ENCODE measurements at places on chromosomes 6 and 20.

GRCh38 chr6:8821981-8822381, 386.6 kb upstream of the SLC35B3 start:
- DNase-seq = no peak

GRCh38 chr6:146847426-146847825, 248.7 kb downstream of the ADGB start:
- DNase-seq = no peak

DNA sequence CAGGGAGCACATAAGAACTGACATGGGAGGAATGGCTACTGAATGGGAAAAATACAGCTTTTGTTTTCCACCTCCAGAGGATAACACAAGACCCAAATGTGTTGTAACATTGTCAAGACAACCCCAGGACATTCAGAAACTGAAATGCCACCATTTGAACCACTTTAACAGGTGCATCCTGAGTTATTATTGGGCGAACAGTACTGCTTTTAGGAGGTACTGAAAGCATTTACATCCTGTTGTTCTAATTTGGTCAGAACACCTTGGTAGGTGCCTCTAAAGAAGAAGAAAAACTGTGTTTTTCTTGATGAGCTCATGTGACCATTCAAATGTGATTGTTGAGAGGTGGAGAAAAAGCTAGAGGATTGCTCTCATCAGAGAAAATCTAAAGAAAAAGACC, 6.4 kb upstream of the TXNDC5 start:
- no peak for DNase-seq

DNA sequence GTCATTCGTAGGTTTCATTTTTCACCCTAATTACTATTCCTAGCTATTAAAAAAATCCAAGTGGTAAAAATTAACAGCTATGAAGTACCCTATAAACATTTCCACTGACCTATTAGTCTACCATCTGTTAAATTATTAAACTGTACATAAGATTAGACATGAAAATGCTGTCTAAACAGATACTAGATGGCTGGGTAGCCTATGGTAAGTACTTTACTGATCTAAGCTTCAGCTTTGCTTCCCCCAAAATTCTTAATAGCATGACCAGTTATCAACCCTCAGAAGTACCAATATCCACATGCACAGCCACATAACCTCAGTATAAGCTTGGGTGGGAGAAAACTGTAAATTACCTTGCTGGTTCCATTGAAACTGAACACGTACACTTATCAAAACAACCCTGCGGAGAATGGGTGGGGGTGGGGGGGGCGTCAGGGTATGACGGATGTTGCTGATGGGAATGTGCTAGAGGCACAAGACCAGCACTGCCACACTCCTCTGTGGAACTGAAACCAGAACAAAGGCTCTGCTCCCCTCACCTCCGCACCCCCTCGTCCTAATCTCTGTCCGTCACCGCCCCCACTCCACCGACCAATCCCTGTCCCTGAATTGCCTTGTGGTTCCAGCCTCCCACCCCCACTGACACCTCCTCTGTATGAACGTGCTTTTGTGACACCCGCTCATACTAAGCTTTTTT, 45.3 kb downstream of the B4GALT5 start:
- DNase-seq = peak; percentile 74

DNA sequence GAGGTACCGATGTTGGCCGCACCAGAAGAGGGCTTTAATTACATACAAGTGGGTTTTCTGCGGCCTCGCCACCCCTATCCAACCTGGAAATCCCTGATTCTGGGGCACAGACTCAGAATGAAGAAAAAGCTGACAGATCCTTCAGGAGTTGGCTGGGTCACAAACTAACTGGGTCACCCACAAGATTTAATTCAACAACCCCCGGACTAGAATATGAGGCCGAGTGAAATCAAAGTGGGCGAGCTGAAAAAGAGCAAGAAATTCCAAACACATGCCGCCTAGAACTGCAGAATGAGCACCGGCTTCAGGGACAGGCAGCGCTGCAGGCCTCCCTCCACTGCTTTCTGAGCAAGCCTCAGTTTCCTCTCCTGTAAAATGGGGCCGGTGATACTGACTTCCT, 30.0 kb downstream of the GRM4 start:
- no peak for DNase-seq

GRCh38 chr6:166318227-166318626, 10.0 kb upstream of the PRR18 start:
- DNase-seq = no peak

- no peak for DNase-seq
These were observed 8.5 kb upstream of the ANGPT4 start for GRCh38 chr20:924639-925038.

DNA sequence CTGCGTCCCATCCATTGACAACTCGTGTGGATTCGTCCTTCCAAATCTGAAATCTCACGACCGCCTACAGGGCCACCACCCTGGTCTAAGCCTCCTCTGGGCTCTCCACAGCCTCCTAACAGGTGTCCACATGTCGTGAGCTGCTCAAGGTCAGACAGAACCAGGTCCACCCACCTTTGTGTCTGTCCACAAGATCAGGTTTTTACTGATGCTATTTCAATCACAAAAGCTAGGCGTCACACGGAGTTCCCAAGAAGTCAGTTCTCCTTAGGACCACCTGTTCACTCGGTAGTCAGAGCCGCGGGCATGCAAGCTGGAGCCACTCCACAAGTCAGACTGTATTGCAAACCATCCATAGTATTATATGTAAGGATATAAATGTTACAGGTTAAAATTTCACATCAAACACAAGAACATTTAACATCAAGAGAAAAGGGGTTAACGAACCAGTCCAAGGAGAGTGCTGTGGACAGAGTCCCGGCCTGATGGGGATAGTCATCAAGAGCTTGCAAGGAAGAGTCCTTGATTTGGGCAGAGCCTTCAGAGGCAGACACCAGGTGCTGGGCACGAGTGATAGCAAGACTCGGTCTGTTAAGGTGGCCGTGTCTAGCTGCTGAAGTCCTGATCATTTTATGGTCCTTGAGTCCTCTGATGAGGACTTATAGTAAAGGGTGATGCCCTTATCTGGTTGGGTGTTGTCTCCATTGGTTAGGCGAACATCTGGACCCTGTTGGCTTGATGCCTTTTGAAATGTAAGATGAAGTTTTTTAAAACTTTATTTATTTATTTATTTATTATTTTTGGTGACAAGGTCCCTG, 731 bp upstream of the DNPH1 start:
- no peak for DNase-seq

GRCh38 chr6:32946893-32947292, 6.0 kb downstream of the HLA-DMA start:
- no peak for DNase-seq

DNA sequence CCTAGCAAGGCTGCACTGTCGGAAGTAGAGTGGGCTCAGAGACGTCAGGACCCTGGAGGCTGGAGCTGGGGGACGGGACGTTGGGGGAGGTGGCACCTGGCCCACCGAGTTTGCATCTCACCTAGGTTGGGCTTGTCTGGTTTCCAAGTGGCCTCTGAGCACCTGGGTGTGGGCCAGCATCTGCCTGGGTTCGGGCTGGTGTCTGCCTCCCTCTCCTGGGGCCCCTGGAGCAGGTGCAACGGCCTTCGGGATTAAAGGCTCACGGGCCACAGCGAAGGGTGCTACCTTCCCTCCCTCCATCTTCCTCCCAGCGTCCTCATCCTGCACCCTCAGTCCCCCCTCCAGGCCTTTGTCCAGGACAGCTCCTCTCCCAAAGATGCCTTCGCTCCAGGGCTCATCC, 6.0 kb downstream of the HRH3 start:
- no peak for DNase-seq

GRCh38 chr20:36493801-36494114, 47.6 kb upstream of the MYL9 start:
- no peak for DNase-seq

GRCh38 chr6:155055729-155056128, 60.6 kb downstream of the TIAM2 start:
- no peak for DNase-seq

GRCh38 chr6:33199687-33200218, 712 bp downstream of the RXRB start:
- peak; percentile 69 for DNase-seq

DNA sequence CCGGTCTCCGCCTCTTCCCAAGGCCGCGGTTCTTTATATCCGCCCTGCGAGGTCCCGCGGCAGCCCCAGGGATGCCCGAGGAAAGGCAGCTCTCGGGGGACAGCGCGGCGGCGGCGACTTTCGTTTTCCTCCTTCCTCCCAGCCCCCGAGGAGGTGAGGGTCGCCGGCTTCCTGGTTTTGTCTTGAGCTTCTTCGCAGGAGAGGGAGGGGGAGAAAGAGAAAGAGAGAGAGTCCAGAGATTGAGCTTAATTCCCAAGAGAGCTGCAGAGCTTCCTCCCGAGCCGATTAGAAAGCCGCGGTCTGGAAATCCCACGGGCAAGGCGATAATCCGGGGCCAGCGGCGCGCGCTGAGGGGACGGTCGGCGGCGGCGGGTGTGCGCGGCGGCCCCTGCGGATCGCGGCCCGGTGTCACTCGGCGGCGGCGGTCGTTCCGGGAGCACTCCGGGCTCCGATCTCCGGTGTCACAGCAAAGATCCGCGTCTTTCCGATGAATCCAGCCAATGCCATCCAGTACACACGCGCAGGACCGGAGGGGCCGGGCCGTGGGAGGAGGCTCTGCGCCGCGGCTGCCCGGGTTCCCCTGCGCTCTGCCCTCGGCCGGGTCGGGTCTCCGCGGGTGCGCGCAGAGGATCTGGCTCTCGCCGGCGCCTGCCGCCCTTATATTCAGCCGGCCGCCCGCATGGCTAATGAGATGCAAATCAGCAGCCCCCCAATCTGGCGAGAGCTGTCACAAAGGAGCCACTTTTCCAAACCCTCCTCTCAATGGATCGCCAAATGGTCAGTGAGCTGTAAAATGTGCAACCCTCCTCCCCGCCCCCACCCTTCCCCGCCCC, at the start of gene DLL1:
DLL1 (minus strand) TSS at position 783 of the 833 bp plus-strand sequence. CDS start 939 bp downstream, outside the sequence.
- DNase-seq = no peak

DNA sequence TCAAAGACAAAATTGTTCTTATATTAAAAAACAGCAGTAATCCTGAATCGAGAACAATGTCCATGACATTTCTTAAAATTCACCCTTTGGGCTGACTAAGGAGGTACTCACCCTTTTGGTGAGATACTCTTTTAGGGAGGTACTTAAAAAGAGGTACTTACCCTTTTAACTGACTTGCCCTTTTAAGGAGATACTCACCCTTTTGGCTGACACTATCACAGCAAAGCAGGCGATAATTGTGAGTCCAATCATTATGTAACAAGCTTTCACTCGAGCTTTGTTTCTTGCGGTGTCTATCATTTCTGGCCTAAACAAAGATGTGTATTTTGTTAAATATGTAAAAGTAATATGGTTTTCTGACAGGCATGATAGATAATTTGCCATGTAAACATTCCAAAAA, 3.7 kb downstream of the FAM162B start:
- no peak for DNase-seq
